ENCODE measurements at places on chromosomes 12 and 14.

DNA sequence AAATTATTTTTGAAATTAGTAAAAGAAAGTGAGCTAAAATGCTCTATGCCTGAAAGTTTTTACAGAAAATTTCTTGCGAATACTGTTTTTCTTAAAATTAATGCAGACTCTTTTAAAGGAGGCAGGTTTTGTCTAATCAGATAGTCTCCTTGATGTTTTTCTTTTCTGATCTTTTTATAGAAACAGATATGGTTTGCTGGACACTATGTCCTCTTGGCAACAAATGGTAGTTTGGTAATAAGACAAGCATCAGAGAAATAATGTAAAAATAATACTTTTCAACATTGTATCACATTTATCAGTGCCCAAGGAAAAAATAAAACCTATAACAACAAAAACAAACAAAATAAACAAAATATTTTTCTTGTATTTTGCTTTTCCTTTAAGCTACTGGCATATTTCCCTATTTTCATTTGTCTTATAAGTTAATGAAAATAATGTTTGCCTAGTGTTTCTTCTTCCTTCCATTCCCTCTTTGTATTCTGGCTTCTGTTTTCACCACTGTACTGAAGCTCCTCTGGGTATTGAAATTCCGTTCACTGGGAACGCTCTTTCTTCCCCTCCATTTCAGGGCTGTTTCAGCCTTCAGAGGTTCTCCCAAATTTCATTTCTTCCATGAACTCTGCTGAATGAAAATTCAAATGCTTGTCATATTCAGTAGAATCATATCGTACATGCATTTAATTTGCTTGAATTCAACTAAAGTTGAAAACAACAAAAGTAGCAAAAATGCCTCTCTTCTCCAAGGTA lies 115.3 kb downstream of the TRMT5 start:
- H3K36me3 ChIP-seq: no peaks in the 10 kb centered on the region
- no peak overlapping the region for H3K4me3 ChIP-seq
- no peaks in the 10 kb centered on the region for H3K4me1 ChIP-seq
- H3K27ac ChIP-seq: no peak overlapping the region
- DNase-seq: no peak

DNA sequence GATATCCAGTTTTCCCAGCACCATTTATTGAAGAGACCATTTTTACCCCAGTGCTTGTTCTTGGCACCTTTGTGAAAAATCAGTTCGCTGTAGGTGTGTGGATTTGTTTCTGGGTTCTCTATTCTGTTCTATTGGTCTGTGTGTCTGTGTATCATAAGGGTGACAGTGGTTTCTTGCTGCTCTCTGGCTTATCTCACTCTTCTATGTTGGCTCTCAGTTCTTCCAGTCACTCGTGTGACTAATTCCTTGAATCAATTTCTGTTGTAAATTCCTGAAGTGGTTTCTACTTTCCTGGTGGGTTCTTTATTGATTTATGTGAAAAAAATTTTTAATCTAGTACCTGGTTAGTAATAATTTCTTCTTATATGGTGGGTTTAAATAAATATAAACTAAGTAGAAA lies 58.3 kb downstream of the OTOGL start:
- H3K4me1 ChIP-seq: no peaks in the 10 kb centered on the region
- no peak overlapping the region for H3K27ac ChIP-seq
- no peak overlapping the region for H3K4me3 ChIP-seq
- peaks cover 31% of the 10 kb centered on the region for H3K27me3 ChIP-seq
- no peaks in the 10 kb centered on the region for H3K36me3 ChIP-seq

GRCh38 chr14:38549564-38549963 lies 293.7 kb upstream of the CLEC14A start:
- DNase-seq: no peak
- no peaks in the 10 kb centered on the region for H3K36me3 ChIP-seq
- no peaks in the 10 kb centered on the region for H3K4me1 ChIP-seq
- H3K4me3 ChIP-seq: no peak overlapping the region

GRCh38 chr12:121133838-121134237 lies 1.2 kb downstream of the P2RX7 start:
- H3K4me3 ChIP-seq: peak overlapping the region; percentile 83
- no peak for DNase-seq
- H3K36me3 ChIP-seq: peaks cover 7% of the 10 kb centered on the region

DNA sequence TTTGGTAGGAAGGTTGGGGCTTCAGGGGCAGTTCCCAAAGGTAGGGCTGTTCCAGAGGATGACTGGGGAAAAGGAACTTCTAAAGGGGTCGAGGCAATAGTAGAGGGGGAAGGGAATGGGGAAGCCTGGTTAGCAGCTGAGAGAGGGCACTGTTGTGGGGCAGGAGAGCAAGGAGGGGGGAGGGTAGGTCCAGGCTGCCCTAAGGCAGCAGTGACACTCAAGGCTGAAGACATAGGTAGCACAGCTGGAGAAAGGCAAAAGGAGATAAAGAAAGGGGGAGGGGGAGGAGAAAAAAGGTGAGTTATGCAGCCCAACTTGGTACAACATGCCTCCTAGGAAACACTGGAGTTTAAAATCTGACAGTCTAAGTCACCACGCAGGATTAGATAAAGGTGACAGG lies 3.9 kb downstream of the NACA start:
- peaks cover 52% of the 10 kb centered on the region for H3K36me3 ChIP-seq
- H3K27ac ChIP-seq: peak overlapping the region; percentile 89
- H3K4me1 ChIP-seq: peaks cover 88% of the 10 kb centered on the region
- H3K4me3 ChIP-seq: peak overlapping the region; percentile 44
- H3K27me3 ChIP-seq: no peaks in the 10 kb centered on the region

DNA sequence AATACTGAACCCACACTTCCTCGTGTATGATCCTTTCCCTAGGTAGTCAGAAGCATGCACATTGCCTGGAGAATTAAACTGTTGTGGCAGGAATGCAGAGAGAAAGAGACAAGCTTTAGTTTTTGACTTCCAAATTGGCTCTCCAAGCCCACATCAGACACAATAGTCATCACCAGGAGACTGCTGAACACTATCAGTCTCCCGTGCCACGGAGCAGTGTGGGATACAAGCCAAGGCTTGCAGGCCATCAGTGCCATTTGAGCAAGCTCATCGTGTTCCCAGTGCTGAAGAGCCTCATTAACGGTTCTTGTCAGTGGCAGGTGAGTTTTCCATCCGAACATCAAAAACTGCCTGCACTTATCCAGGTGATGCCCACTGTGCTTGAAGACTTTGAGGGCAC lies 410.8 kb downstream of the NAV3 start:
- H3K27me3 ChIP-seq: no peaks in the 10 kb centered on the region
- no peak for DNase-seq
- no peak overlapping the region for H3K27ac ChIP-seq
- H3K4me1 ChIP-seq: no peaks in the 10 kb centered on the region

DNA sequence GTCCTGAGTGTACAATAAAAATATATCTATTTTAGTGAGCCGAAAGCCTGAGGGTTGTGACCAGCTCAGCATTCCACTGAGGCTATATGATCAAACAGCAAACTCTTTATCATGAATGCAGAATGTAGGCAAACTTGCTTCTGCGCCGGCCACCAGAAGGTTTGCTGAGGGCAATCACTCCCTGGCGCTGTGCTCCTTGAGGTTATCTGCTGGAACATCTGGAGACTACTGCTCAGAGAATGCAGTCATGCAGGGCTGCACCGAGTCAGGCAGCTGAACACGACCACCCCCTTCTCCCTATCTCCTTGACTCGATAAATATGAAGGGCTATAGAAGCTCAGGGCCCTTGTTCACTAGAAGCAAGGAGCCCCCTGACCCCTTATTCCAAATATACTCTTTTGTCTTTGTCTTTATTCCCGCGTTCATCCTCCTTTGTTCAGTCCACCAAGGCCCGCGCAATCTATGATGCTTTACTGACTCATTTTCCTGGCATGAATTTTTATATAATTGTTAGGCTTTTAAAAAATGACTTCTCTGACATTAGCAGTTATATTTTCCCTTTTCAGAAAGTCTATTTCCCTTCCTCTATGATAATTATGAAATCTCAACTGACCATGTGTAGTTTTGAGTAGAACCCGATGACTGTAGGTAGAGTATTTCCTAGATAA lies 1089.3 kb downstream of the SLC16A7 start:
- H3K4me1 ChIP-seq: no peaks in the 10 kb centered on the region
- no peak for DNase-seq
- H3K27me3 ChIP-seq: no peaks in the 10 kb centered on the region
- no peaks in the 10 kb centered on the region for H3K36me3 ChIP-seq
- H3K4me3 ChIP-seq: no peak overlapping the region

GRCh38 chr12:14950421-14950820 lies 11.0 kb downstream of the ARHGDIB start:
- peak overlapping the region; percentile 79 for H3K4me3 ChIP-seq
- H3K4me1 ChIP-seq: peaks cover 81% of the 10 kb centered on the region
- DNase-seq: no peak
- H3K36me3 ChIP-seq: peaks cover 78% of the 10 kb centered on the region
- H3K27ac ChIP-seq: peak overlapping the region; percentile 98

DNA sequence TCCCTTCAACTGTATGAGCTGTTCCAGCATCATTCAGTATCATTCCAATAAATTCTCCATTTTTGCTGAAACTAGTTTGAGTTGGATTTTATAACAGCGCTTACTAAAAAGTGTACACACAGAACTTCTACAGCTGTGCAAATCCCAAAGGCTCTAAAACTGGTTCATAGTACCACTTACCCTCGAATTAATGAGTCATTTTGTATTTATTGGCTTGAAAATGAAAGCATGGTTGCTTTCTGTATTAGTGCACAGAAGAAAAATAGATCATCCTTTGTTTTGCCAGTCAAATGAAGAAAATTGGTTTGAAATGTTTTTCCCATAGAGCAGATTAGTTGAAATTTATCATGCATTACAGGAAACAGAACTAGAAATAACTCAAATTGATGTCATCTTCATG lies 268.3 kb upstream of the CPNE8 start:
- no peak overlapping the region for H3K27ac ChIP-seq
- no peaks in the 10 kb centered on the region for H3K4me1 ChIP-seq
- no peaks in the 10 kb centered on the region for H3K36me3 ChIP-seq
- no peak for DNase-seq

DNA sequence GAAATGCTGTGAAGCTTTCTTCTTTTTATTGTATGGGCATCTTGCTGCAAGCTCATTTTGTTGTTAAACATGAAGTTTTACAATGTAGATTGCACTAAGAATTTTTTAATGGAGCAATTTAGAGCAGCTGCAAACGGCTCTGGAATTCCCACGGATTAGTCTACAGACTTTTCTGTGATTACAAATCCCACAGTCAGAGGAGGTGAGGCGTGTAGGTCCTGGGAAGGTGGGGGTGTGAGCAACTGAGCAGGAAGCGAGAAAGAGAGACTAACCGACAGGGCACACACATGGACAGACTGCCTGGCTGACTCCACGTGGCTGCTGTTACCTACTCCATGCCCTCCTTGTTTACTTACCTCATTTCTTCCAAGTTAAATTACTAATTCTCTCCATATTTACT lies 348.5 kb downstream of the NPAS3 start:
- H3K4me3 ChIP-seq: no peak overlapping the region
- no peak overlapping the region for H3K27ac ChIP-seq
- H3K36me3 ChIP-seq: no peaks in the 10 kb centered on the region
- DNase-seq: no peak
- no peaks in the 10 kb centered on the region for H3K27me3 ChIP-seq

GRCh38 chr14:81023095-81023710 lies 67.8 kb downstream of the TSHR start:
- H3K4me1 ChIP-seq: no peaks in the 10 kb centered on the region
- no peaks in the 10 kb centered on the region for H3K36me3 ChIP-seq
- H3K27me3 ChIP-seq: peaks cover 24% of the 10 kb centered on the region
- DNase-seq: no peak

DNA sequence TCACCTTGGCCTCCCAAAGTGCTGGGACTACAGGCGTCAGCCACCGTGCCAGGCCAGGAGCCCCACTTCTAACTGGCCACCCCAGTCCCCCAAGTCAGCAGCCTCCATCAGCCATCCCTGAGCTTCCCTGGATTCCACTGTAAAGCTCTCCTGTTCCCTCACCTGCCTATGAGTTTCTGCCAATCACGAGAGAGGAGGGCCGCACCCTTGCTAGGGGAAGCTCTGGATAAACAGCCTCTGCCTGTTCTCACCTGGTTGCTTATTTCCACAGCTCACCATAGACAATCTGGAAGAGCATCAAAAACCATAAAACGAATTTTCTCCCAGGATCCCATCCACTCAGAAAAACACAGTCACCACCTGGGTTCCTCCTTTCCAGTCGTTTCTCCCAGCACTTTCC lies 5.0 kb downstream of the CDCA4 start:
- H3K27me3 ChIP-seq: no peaks in the 10 kb centered on the region
- peak overlapping the region; percentile 90 for H3K4me3 ChIP-seq
- DNase-seq: no peak

GRCh38 chr14:77322250-77322902 lies 1.5 kb downstream of the GSTZ1 start:
- peaks cover 6% of the 10 kb centered on the region for H3K36me3 ChIP-seq
- no peak for DNase-seq
- H3K27ac ChIP-seq: peak overlapping the region; percentile 96
- no peaks in the 10 kb centered on the region for H3K27me3 ChIP-seq

- H3K27me3 ChIP-seq: no peaks in the 10 kb centered on the region
- H3K4me1 ChIP-seq: no peaks in the 10 kb centered on the region
- no peak for DNase-seq
- no peak overlapping the region for H3K27ac ChIP-seq
- no peaks in the 10 kb centered on the region for H3K36me3 ChIP-seq
- no peak overlapping the region for H3K4me3 ChIP-seq
Observed at GRCh38 chr14:103887557-103888115, 40.3 kb upstream of the PPP1R13B start.

- peaks cover 43% of the 10 kb centered on the region for H3K4me1 ChIP-seq
- peaks cover 4% of the 10 kb centered on the region for H3K36me3 ChIP-seq
- H3K27ac ChIP-seq: no peak overlapping the region
- H3K4me3 ChIP-seq: no peak overlapping the region
Observed at GRCh38 chr14:74697543-74697942, 15.3 kb downstream of the AREL1 start.

- no peak overlapping the region for H3K4me3 ChIP-seq
- DNase-seq: no peak
- no peak overlapping the region for H3K27ac ChIP-seq
- no peaks in the 10 kb centered on the region for H3K36me3 ChIP-seq
Observed at GRCh38 chr14:59782760-59783159, 87.8 kb downstream of the RTN1 start.

DNA sequence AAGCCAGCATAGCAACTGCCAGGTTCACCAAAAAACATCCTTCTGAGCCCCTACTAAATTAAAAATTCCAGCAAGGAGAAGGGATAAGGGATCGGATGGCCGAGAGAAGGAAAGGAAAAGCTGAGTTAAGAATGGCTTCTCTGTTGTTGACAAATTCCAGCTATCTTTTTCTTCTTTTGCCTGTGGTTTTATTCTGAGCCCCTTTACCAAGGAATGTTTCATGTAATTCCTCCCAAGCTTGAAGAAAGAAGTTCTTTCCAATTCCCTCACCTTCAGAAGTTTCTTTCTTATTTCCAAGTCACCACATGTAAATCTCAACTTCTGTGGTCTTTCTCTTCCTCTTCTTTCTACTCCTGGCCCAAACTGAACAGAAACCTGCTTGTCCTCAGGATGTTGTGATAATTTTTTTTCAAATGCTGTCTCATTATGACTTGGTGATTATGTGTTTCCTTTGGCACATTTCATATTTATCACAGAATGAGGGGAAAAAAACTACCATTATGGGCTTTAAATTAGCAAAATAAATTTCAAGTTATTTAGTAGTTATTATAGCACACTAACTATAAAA lies 40.0 kb downstream of the FGD6 start:
- no peaks in the 10 kb centered on the region for H3K36me3 ChIP-seq
- DNase-seq: no peak
- no peak overlapping the region for H3K4me3 ChIP-seq
